ENCODE measurements at places on chromosomes 5 and 9.

DNA sequence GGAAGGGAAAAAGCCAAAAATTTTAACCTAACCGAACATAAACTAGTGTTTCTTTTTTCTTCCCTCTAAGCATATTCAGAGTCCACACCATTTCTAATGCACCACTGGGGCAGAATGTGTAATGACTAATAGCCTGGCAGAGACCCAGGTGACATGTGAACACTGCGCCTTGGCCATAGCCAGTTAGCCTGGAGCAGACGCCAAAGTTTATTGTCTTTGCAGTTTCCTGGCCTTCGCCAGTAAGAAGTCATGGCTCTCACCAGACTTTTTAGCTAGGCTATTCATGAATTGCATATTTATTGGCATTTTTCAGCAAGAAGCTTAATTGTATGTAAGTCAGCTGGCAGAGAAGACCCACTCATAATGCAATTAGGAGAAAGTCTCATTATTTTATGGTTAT, 182.8 kb upstream of the SLC27A6 start:
- no peak for DNase-seq

DNA sequence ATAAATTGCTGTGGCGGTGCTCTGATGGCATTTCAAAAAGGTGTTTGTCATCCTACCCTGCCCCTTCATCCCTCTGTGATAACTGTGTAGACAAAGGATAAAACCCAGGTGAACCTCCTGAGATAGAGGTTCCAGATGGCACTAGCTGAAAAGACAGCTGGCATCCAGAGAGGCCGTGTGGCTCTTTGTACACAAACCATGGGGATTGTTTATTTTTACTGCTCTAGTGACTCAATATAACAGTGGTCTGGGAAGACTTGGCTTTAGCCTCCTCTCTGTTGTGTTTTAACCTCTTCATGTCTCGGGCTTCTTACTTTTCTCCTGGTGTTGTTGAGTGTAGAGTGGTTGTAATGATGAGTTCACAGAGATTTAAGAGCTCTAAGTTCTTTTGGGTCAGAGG, 48.8 kb downstream of the SH3GL2 start:
- DNase-seq = no peak

GRCh38 chr5:135964670-135965320, 10.0 kb upstream of the LECT2 start:
- DNase-seq = no peak

- no peak for DNase-seq
Observed at GRCh38 chr5:74667396-74667795, 17.6 kb upstream of the HEXB start.

- no peak for DNase-seq
Observed at GRCh38 chr5:141121563-141121962, at the start of gene PCDHB4. Gene PCDHB4 (plus strand): TSS chr5:141121818. CDS start chr5:141121999, 181 bp downstream.

DNA sequence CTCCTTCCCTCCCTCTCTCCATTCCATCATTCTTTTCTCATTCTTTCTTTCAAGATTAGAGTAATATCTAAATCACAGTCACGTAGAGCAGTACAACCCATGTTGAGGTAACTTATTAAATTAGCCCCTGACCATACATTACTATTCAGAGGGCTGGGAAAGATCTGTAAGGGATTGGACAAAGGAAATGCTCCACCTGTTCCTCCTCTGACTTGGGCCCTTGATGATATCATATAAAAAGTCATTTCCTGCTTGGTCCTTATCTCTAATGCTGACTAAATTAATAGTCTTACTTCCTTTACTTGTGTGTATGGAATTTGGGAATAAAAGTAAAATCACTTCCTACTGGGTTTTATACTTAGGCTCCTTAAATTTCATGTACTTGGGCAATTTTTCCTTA, 40.8 kb downstream of the SNX18 start:
- no peak for DNase-seq

GRCh38 chr5:21070858-21071257, 1082.9 kb upstream of the CDH18 start:
- no peak for DNase-seq
